ENCODE measurements at places on chromosomes 11 and 22. TPM values are rescaled to one million over a fixed set of nuclear protein-coding genes. Genes with fewer than 3 reads are reported as not detected.
A peak's percentile ranks its signal among the peaks of the same experiment; 100 is the strongest.

The APOBEC3G gene
- 2.0 TPM for total RNA-seq

The OR4A16 gene
- total RNA-seq = not detected

DNA sequence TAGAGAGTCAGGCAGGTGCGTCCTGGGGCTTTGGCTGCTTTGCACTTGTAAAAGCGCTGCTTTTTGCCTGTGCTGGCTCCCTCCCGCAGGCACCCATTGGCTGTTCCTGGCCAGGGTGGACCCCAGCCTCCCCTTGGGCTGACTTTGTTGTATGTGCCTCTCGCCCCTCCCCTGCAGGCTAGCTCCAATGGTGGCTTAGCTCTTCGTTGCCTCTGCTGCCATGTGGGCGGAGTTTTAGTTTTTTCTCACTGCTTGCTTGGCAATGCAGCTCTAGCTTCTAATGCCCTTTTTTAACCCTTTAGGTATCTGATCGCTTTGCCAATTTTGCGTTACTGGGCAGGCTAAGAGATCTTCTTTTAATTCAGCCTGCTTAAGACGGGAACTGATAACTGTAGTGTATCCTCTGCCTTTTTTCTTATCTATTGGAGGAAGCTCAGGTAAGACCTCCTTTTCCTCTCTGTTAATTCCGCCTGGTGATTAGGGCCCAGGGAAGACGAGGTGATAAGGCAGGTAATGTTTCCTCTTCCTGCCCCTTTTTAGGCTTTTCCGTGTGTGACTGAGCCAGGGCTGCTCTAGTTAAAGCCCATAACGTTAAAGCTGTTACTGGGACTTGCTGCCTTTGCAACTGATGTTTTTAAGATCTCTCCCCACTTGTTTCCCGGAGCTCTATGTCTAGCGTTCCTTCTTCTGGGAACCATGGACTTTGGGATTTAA is 11.7 kb upstream of the GLYATL1 start:
- H3K36me3 ChIP-seq = no peaks in the 10 kb centered on the region
- peak overlapping the region; percentile 51 for H3K4me3 ChIP-seq
- peak; percentile 95 for DNase-seq
- H3K27ac ChIP-seq = peak overlapping the region; percentile 57

DNA sequence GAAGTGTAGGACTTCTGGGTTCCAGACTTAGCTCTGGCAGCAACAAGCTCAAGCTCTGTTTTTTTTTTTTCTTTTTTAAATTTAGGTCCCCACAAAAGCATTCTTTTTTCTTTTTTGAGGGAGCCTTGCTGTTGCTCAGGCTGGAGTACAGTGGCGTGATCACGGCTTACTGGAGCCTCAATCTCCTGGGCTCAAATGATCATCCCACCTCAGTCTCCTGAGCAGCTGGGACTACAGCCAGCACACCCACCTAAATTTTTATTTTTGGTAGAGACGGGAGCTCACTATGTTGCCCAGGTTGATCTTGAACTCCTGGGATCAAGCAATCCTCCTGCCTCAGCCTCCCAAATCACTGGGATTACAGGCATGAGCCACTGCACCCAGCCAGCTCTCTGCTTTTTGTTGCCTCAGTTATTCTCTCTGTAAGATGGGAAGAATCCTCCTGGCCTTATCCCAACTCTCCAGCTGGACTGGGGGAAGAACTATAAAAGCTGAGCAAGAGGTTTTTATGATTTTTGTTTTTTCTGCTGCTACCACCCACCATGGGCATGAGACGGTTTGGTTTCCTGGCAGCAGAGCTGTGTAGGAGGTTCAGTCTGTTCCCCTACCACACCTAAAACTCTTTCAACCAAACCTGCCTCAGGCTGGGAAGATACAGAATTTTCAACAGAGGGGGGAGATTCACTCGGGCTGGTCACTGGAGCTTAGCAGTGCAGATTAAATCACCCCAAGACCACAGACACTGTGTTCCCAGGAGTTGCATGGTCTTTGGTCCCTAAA is 11.6 kb upstream of the MTFP1 start:
- no peaks in the 10 kb centered on the region for H3K27me3 ChIP-seq
- no peak overlapping the region for H3K27ac ChIP-seq
- H3K36me3 ChIP-seq = peaks cover 28% of the 10 kb centered on the region
- no peaks in the 10 kb centered on the region for H3K4me1 ChIP-seq
- no peak for DNase-seq

The DCDC1 gene
- 0.52 TPM for total RNA-seq

DNA sequence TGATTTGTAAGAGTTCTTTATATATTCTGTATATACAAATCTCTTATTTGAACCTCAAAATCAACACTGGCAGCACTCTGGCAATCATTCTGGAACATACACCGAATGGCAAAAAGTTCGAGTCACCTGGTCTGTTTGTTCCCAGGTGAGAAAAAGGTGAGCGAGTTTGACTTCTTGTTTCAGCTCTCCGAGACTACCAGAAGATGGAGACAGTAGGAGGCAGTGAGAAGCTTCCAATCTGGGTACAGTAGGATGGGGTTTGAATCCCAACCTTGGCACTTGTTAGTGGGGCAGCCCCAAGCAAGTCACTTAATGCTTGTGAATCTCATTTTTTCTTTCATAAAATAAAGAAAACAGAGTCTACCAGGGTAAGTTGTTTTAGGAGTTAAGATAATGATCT is 76.4 kb downstream of the C2CD3 start:
- H3K4me3 ChIP-seq = no peak overlapping the region
- no peak overlapping the region for H3K27ac ChIP-seq
- no peaks in the 10 kb centered on the region for H3K27me3 ChIP-seq
- DNase-seq = no peak

The MYOD1 gene
- not detected for total RNA-seq

The XPNPEP3 gene
- 21.5 TPM for total RNA-seq

The PLEKHA7 gene
- 25.6 TPM for total RNA-seq

The GGTLC2 gene
- not detected for total RNA-seq

DNA sequence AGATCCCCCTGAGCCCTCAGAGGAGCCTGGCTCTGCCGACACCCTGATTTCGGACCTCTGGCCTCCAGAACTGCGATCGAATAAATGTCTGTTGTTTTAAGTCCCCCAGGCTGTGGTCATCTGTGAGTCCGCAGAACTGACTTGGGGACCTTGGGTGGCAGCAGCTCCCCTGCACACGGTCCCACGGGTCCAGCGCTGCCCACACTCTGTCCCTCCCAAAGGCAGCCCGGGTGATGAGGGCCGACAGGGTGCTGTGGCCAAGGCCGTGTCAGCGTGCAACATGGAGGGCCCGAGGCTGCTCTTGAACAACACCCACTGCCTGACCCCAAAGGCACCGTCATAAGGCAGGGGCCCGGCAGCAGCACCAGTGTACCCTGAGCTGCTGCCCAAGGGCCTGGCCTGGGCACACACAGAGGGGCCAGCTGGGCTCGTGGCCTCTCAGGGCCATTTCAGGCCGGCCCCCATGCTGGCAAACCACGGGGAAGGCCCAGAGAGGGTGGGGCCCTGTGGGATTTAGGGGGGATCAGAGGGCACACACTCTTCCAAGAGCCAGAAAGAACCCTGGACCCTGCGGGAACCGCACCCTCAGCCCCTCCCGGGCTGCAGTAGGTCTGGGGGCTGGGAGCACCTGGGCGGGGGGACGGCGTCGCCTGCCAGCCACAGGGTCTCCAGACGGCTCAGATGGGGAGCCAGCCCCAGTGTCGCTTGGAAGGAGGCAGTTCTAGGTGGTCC is 77.1 kb upstream of the PRR5 start:
- H3K4me3 ChIP-seq = no peak overlapping the region
- peaks cover 48% of the 10 kb centered on the region for H3K27me3 ChIP-seq
- no peak overlapping the region for H3K27ac ChIP-seq
- H3K36me3 ChIP-seq = no peaks in the 10 kb centered on the region
- H3K4me1 ChIP-seq = peaks cover 3% of the 10 kb centered on the region
- DNase-seq = no peak

The IGLL5 gene
- total RNA-seq = not detected

The ABTB2 gene
- total RNA-seq = 10.2 TPM

GRCh38 chr11:122594986-122595645 is 60.4 kb upstream of the UBASH3B start:
- H3K4me3 ChIP-seq = no peak overlapping the region
- no peak overlapping the region for H3K27ac ChIP-seq
- no peaks in the 10 kb centered on the region for H3K27me3 ChIP-seq
- DNase-seq = no peak
- no peaks in the 10 kb centered on the region for H3K36me3 ChIP-seq
- no peaks in the 10 kb centered on the region for H3K4me1 ChIP-seq

DNA sequence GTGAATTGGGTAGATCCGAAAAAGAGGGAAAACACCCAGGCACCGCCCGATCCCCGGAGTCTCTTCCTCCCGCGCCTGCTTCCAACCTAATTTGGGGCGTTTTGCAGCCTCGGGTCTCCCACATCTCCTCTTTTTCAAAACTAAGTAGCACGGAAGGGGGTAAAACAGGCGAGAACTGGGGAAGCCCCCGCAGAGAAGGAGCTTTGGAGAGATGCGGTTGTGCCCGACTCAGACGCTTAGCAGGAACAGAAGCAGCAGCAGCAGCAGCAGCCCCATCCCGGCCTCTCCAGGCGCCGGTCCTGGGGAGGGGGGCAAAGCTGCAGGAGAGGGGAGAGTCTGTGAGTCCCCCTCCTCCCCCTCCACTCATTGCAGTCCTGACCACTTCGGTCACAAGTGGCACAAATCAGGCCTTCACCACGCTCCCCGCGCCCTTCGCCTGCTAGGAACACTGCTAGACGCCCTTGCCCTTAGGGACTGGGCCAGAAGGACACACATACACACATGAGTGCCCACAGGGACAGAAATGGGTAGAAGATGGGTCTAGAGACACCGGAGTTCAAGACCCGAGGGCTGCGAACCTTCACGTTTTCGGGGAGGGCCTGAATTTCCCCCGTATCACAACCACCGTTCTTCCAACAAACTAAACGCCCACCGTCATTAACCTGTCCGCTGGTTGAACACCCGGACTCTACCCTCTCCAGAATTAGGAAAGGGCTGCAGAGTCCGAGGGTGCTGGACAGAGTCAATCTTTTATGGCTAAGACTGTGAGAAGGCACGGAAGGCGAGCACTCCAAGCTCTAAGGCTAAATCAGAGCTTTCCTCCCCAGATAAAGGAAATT is 98.3 kb upstream of the HSD17B12 start:
- H3K4me3 ChIP-seq = peak overlapping the region; percentile 78
- H3K4me1 ChIP-seq = peaks cover 7% of the 10 kb centered on the region
- no peak overlapping the region for H3K27ac ChIP-seq

DNA sequence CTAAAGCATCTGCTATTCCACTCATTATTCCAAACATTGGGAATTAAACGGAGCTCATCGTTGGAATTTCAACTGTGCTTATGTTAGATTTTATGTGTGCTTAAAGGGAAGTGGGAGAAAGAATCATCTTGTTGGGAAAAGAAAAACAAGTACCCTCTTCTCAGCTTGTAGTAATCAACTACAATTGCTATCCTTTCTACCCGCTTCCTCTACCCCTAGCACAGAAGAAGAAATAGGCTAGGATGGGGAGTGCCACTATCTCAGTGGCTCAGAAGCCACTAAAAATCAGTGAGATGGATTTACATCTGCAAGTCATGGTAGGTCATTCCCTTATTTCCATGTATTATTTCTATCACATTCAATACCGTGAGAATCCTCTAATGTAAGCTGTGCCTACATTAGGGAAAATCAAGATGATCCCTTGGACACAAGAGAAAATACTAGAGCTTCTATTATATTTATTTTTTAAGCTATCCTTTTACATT is 97.9 kb upstream of the CD44 start:
- H3K36me3 ChIP-seq = no peaks in the 10 kb centered on the region
- DNase-seq = no peak
- H3K4me1 ChIP-seq = no peaks in the 10 kb centered on the region
- no peak overlapping the region for H3K4me3 ChIP-seq
- H3K27ac ChIP-seq = no peak overlapping the region

The DTX4 gene
- 20.0 TPM for total RNA-seq

DNA sequence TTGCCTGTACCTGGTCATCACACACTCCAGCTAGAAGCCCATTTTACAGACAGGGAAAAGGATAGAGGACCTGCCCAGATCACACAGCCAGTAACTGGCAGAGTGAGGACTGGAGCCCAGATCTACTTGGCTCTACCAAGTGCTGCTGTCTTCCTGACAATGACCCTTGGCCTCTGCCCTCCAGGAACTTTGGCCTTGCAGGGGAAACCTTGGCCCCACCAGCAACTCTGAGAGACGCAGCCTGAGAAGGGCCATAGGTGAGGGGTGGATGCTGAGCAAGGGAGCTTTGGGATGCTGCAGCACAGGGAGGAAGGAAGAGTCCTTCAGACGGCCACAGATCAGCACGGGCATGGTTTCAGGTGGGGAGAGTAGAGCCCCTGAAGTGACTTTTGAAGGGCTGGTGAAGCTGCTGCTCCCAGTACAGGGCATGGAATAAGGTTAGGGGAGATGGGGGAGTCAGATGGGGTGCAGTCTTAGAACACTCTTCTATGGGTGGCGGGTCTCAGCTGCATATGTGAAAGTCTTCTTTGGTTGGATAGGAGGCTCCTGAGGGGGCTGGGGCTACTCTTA is 2.0 kb upstream of the CAPN5 start:
- H3K36me3 ChIP-seq = no peaks in the 10 kb centered on the region
- DNase-seq = no peak
- no peaks in the 10 kb centered on the region for H3K4me1 ChIP-seq
- H3K27ac ChIP-seq = no peak overlapping the region
- no peaks in the 10 kb centered on the region for H3K27me3 ChIP-seq
- H3K4me3 ChIP-seq = no peak overlapping the region

The ANO9 gene
- 20.0 TPM for total RNA-seq

DNA sequence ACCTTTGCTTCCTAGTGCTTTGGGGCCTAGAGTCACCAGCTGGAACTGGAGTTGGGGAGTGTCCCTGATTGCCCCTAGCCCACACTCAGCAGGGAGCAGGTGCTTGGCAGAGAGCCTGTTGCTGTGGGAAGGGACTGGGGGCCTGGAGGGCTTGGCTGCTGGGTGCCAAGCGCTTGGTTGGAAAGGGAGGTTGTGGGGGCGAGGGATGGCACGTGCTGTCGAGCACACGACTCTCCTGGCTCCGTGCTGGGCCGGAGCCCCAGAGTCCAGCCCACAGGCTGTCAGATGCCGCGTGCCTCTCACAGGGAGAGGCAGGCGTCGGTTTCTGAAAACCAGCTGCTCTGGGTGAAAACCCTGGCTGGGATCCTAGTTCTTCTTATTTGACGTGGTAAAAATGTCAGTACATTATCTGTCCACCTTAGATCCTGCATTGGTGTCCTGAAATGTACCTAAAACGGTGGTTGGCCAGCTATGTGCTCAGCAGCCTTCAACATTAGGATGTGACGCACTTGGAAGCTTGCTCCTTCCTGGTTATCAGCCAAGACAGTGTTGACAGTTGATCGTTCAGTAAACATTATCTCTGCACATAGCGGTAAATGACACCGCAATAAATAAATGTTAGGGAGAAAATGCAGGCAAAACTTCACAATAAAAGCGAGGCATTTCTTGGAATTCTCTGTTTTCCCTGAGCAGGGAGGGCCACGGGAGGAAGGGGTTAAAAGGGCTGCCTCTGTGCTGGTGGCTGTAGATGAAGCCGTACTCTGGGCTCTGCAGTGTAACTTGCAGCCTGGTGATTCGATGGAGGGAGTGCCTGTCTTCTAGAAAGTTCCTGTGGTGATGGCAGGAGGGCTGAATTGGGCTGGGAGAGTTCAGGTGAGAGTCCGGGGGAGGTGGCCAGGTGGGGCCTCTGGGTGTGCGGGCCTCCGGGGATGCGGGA is 29.2 kb downstream of the GRAMD4 start:
- H3K27me3 ChIP-seq = no peaks in the 10 kb centered on the region
- no peaks in the 10 kb centered on the region for H3K4me1 ChIP-seq
- no peak overlapping the region for H3K4me3 ChIP-seq
- no peak overlapping the region for H3K27ac ChIP-seq
- no peaks in the 10 kb centered on the region for H3K36me3 ChIP-seq

- H3K27me3 ChIP-seq = no peaks in the 10 kb centered on the region
- no peaks in the 10 kb centered on the region for H3K4me1 ChIP-seq
- no peak overlapping the region for H3K4me3 ChIP-seq
- H3K27ac ChIP-seq = no peak overlapping the region
- no peaks in the 10 kb centered on the region for H3K36me3 ChIP-seq
Observed at GRCh38 chr11:75852406-75853017, 37.5 kb downstream of the UVRAG start.
